ENCODE measurements at places on chromosomes 5 and 9. TPM values are rescaled to one million over a fixed set of nuclear protein-coding genes. Genes with fewer than 3 reads are reported as not detected.

Gene NNT
- polyA plus RNA-seq: 47.2 TPM

Gene IL13
- not detected for polyA plus RNA-seq

Gene FOXD4L3
- not detected for polyA plus RNA-seq

Gene TUSC1
- polyA plus RNA-seq: 0.29 TPM

Gene LEAP2
- 0.57 TPM for polyA plus RNA-seq

Gene ZNF883
- polyA plus RNA-seq: 0.29 TPM

Gene DMGDH
- polyA plus RNA-seq: not detected

Data from CD14-positive monocyte (primary cell).